ENCODE measurements at places on chromosomes 11 and 22. TPM values are rescaled to one million over a fixed set of nuclear protein-coding genes. Genes with fewer than 3 reads are reported as not detected.
A peak's percentile ranks its signal among the peaks of the same experiment; 100 is the strongest.

FANCF gene
- 2.2 TPM for total RNA-seq

ANO9 gene
- 0.59 TPM for total RNA-seq

C11orf91 gene
- 0.49 TPM for total RNA-seq

GRCh38 chr11:58968251-58968711 lies 29.0 kb downstream of the GLYATL1 start:
- DNase-seq, result no peak
- no peaks in the 10 kb centered on the region for H3K4me1 ChIP-seq
- no peak overlapping the region for H3K27ac ChIP-seq
- H3K36me3 ChIP-seq, result no peaks in the 10 kb centered on the region
- H3K27me3 ChIP-seq, result peaks cover 2% of the 10 kb centered on the region

DNA sequence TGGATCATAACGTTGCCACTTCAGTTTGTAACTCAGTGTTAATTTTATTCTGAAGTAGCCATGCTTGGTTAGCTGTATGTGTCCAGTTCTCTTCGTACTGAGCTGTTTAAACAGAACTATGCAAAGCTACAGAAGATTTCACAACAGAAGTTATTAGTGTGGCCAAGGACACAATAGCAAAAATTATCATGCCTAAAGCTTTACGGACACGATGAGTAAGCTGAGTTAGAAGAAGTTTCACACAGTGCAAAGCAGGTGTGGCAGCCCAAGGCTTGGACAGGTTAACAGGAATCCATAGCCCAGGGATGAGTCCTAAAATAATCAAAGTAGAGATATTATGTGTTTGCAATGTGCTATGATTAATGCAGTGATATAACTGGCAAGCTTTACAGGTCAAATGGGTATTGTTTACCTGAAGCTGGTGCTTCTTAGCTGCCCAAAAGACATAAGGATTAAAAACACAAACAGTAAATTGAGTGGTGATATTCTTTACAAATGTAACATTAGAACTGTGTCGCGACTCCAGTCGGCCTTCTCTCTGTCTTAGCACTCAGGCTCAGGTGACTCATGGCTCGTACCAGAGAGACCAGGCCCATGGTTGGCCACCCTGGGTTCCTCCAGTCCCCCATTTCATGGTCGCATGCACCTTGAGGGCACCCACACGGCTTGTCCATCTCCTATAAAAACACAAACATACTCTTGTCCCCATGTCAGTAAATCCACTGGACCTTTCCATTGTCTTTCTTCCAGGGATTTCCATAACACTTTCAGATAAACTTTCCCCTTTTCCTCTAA lies 35.5 kb upstream of the NCAM1 start:
- H3K27me3 ChIP-seq, result no peaks in the 10 kb centered on the region
- H3K36me3 ChIP-seq, result no peaks in the 10 kb centered on the region
- DNase-seq, result no peak
- H3K4me1 ChIP-seq, result no peaks in the 10 kb centered on the region
- H3K27ac ChIP-seq, result no peak overlapping the region
- H3K4me3 ChIP-seq, result no peak overlapping the region

DNA sequence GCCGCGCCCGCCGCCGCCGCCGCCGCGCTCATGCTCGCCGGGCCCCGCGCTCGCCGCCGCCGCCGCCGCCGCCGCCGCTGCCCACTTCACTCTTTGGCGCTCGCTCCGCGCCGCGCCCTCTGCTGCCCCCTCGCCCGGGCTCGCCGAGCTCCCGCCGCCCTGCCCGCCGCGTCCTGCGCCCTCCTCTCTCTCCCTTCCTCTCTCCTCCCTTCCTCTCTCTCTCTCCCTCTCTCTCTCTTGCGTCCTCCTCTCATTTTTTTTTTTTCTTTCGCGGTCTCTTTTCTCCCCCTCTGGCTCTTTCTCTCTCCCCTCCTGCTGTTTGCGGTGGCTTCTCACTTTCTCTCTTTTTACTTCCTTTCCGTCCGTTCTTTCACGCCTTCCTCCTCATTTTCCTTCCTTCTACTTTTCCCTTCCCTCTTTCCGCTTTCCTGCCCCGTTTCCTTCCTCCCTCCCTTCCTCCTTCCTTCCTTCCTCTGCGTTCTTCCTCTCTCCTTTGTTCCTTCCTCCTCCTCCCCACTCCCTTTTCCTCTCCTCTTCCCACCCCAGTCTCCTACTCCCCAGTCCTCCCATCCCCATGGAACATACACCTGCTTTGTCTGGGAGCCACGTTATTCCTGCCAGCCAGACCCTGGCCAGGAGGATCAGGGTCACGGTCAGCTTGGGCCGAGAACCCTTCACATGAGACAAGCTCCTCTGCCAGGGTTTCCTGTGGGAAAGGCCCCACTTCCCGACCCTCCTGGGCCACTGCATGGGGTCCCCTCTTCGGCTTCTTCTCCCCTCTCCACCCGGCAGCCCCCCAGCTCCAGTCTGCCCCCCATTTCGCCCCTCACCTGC lies 19.3 kb upstream of the SHISAL1 start:
- H3K4me1 ChIP-seq, result no peaks in the 10 kb centered on the region
- H3K36me3 ChIP-seq, result no peaks in the 10 kb centered on the region
- DNase-seq, result no peak
- H3K27me3 ChIP-seq, result peaks cover 25% of the 10 kb centered on the region
- peak overlapping the region; percentile 36 for H3K4me3 ChIP-seq

DNA sequence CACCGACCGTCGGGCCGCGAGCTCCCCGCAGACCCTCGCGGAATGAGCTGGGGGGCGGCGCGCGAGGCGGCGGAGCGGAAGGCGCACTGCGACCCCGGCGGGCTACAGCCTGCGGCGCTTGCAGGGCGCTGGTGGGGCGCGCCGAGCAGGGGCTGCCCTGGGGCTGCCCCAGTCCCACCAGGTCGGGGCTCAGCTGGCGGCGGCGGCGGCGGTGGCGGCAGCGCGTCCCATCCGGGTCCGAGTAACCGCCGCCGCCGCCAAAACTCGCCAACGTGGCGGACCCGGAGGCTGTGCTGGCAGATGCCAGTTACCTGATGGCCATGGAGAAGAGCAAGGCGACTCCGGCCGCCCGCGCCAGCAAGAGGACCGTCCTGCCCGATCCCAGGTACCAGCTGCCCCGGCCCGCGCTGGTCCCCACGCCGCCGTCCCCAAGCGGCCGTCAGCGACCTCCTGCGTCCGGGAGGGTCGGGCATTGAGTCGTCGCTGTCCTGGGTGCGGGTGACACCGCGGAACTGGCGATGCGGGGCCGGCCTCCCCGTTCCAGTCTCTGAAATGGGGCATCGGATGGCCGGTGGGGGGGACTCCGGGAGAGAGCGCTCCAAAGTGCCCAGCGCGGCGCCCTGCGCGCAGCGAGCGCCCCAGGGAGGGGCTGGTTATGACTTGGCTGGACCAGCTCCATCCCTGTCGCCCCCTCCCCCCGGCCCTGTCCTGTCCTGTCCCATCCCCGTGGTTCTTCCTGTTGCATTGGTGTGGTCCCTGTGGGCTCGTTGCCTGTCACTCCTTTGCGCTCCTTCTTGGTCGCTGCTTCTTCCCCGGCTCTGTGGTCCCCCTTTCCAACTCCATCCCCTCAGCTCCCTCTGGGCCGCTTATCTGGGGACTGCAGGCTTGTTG lies 63.5 kb downstream of the CRYBB2 start:
- no peak overlapping the region for H3K27ac ChIP-seq
- H3K36me3 ChIP-seq, result no peaks in the 10 kb centered on the region
- H3K27me3 ChIP-seq, result peaks cover 6% of the 10 kb centered on the region
- no peak for DNase-seq

DNA sequence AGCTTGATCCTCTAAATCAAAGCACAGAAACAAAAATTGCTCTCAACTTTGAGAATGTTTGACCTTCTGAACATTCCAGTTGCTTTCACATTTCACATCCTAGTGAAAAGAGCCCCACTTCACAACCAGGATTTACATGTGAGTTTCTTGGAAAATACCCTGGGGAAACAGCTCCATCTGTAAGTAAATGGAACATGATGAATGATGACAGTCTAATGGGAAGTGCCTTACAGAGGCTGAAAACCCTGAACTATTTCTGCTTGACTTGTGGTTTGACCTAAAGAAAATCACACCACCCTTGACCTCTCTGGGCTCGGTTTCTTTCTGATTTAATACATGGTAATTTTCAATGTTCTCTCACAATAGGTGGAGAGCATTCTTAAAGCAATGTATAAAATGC lies 499.4 kb upstream of the API5 start:
- DNase-seq, result no peak
- no peak overlapping the region for H3K27ac ChIP-seq
- no peaks in the 10 kb centered on the region for H3K4me1 ChIP-seq
- H3K4me3 ChIP-seq, result no peak overlapping the region

- H3K4me3 ChIP-seq, result no peak overlapping the region
- H3K36me3 ChIP-seq, result peaks cover 45% of the 10 kb centered on the region
- no peak for DNase-seq
- H3K4me1 ChIP-seq, result peaks cover 13% of the 10 kb centered on the region
These were observed 15.7 kb upstream of the AIFM3 start for GRCh38 chr22:20951151-20951931.

GRCh38 chr22:43263645-43264514 lies 76.9 kb upstream of the TTLL12 start:
- no peaks in the 10 kb centered on the region for H3K4me1 ChIP-seq
- H3K27ac ChIP-seq, result no peak overlapping the region
- peak; percentile 46 for DNase-seq
- no peak overlapping the region for H3K4me3 ChIP-seq

GRCh38 chr11:37282367-37282766 lies 684.3 kb upstream of the RAG2 start:
- no peak overlapping the region for H3K4me3 ChIP-seq
- no peaks in the 10 kb centered on the region for H3K36me3 ChIP-seq
- no peaks in the 10 kb centered on the region for H3K4me1 ChIP-seq
- no peak for DNase-seq

DNA sequence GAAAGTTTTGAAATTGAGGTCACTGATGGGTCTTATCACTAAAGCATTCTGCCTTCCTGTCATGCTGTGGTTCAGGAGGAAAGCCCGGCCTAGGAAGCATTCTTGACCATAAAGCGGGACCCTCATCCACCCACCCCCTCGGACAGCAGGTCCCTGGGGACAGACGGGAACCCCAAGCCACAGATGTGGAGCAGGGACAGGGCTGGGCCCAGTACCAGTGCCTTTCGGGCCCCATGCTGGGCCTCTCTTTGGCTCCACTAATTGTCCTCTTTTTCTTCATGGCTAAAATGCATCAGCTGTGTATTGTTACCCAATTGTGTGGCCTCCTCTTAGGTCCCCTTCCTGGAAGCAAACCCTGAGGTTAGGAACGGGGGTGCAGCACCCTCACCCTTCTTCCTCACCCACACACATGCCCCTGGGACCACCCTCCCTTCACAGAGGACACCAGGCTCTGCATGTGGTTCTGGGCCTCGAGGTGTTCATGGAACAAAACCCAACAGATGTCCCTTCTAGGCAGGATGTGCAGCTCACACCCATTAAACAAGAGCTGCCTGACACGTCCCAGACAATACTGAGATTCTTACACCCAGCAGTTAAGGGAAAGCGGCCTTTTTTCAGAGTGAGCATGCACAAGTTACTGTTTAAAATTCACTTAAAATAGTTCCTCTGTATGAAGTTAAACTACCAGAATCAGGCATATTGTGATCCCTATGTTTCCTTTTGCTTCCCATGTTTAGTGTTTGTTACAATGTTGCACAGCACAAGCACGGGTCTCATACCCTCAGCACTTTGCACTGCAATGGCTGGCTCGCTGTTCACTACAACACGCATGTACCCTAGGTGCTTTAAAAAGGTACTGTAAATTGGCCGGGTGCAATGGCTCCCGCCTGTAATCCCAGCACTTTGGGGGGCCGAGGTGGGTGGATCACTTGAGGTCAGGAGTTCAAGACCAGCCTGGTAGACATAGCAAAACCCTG lies 807.6 kb downstream of the BRD1 start:
- peak; percentile 14 for DNase-seq
- H3K27ac ChIP-seq, result no peak overlapping the region
- H3K27me3 ChIP-seq, result peaks cover 5% of the 10 kb centered on the region

DNA sequence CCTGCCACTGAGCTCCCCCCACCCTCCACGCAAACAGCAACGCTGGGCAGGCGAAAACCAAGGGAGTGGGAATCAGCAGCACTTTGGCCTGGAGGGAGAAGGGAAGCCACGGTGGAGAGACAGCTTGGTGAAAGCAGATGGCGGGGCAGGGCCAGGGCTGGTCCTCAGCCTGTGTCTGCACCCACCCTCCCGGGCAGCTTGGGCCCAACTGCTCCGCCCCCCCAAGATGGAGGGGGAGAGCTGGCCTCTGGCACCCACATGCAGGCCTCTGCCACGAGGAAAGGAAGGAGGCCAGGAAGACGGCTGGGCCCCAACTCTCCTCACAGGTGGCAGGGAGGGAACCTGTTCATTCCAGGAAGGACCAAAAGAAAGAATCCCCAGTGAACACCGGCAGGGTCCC lies 17.8 kb downstream of the MAFF start:
- no peak for DNase-seq
- no peaks in the 10 kb centered on the region for H3K27me3 ChIP-seq
- no peak overlapping the region for H3K4me3 ChIP-seq
- H3K27ac ChIP-seq, result peak overlapping the region; percentile 82

GRCh38 chr22:36762687-36763260 lies 13.1 kb downstream of the IFT27 start:
- no peaks in the 10 kb centered on the region for H3K27me3 ChIP-seq
- no peaks in the 10 kb centered on the region for H3K4me1 ChIP-seq
- H3K27ac ChIP-seq, result no peak overlapping the region
- no peak for DNase-seq
- H3K4me3 ChIP-seq, result no peak overlapping the region

DNA sequence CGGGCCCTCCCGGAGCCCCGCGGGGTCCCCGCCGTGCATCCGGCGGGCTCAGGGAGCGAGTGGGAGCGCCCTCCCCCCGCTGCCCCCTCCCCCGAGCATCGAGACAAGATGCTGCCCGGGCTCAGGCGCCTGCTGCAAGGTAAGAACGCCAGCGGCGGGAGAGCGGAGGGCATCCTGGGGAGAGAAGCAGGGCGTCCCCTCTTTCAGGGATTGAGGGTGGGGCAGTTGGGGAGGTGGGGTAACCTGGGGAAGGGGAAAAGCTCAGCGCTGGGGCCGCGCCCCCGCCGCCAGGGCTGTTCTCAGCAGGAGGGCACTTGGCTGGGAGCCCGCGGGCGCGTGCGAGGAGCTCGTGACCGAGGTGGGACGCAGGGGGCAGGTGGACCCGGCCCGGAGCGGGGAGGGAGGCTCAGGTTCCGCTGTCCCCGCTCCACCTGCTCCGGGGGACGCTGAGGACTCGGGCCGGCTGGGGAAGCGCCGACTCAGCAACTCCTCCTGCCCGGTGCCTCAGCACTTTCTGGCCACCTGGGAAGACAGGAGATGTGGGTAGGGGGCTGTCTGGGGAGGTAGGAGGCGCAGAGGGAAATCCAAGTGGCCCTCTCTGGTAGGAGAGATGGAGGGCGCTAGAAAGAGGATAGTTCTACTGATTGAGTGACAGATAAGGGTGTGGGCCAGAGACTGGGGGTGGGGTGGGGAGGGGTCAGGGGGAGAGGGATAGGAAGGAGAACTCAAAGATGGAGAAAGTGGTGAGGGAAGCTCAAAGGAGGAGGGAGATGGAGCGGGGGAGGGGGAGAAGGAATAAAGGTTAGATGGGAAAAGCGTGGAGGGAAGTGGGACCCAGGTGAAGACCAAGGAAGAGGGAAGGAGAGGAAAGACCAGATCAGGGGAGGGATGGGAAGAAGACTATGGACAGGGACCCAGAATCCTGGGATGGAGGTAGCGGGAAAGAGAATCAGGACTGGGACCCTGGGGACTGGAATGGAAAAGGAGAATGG lies 726 bp downstream of the RTN4RL2 start:
- H3K4me1 ChIP-seq, result peaks cover 19% of the 10 kb centered on the region
- DNase-seq, result no peak
- no peak overlapping the region for H3K27ac ChIP-seq
- peak overlapping the region; percentile 60 for H3K4me3 ChIP-seq

Measured in psoas muscle (tissue), 8 donors.